Esophagus squamous epithelium (tissue), 5 donors: ENCODE measurements at places on chromosomes 5 and 9. TPM values are rescaled to one million over a fixed set of nuclear protein-coding genes. Genes with fewer than 3 reads are reported as not detected.

GRCh38 chr5:143755966-143756365 lies 56.0 kb upstream of the HMHB1 start:
- H3K27ac ChIP-seq = no peak overlapping the region
- H3K27me3 ChIP-seq = no peaks in the 10 kb centered on the region
- no peaks in the 10 kb centered on the region for H3K4me1 ChIP-seq
- no peak for DNase-seq
- H3K4me3 ChIP-seq = no peak overlapping the region
- no peaks in the 10 kb centered on the region for H3K36me3 ChIP-seq

- H3K27ac ChIP-seq = peak overlapping the region; percentile 19
- H3K36me3 ChIP-seq = no peaks in the 10 kb centered on the region
- no peak for DNase-seq
- H3K27me3 ChIP-seq = no peaks in the 10 kb centered on the region
These were observed 52.2 kb upstream of the ANGPTL2 start for GRCh38 chr9:127174386-127175318.

GRCh38 chr5:1959725-1960581 lies 77.2 kb upstream of the IRX4 start:
- no peak overlapping the region for H3K4me3 ChIP-seq
- H3K27ac ChIP-seq = no peak overlapping the region
- H3K4me1 ChIP-seq = peaks cover 29% of the 10 kb centered on the region

DNA sequence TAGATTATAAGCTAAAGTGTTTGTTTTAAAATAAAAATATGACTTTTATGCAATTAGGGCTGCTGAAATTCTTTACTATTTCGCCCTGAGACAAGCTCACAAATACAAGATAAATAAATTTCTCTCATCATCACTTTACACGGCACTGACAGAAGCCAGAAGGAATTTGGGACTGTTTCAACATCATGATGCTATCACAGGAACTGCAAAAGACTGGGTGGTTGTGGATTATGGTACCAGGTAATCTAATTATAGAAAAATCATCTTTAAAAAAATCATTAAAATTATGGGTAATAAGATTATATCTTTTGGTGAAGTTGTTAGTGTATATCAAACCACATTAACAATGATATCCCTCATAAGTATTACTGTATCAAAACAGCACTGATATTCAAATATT lies 95.0 kb downstream of the MAN2A1 start:
- H3K36me3 ChIP-seq = no peaks in the 10 kb centered on the region
- H3K27me3 ChIP-seq = no peaks in the 10 kb centered on the region
- DNase-seq = no peak
- H3K4me1 ChIP-seq = no peaks in the 10 kb centered on the region
- H3K4me3 ChIP-seq = no peak overlapping the region

DNA sequence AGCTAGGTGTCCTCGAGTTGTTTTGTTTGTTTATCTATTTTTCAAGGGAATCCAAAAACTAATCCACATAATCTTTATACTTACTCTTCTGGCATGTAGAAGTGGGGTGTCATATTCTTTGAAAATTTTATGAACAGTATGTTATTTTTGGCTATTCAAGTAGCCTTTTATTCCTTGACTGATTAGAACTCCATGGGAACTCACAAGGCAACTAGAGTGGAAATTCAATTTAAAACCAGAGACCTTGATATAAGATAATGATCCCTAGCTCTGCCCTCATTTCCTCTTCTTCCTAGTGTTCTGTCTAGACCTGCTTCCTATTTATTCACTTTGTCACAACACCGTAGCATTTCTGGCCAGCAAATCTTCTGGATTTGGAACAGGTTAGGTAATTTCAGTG lies 1123.7 kb upstream of the C9orf72 start:
- no peaks in the 10 kb centered on the region for H3K4me1 ChIP-seq
- H3K27ac ChIP-seq = no peak overlapping the region
- no peak overlapping the region for H3K4me3 ChIP-seq
- no peaks in the 10 kb centered on the region for H3K36me3 ChIP-seq
- H3K27me3 ChIP-seq = no peaks in the 10 kb centered on the region

- H3K27me3 ChIP-seq = no peaks in the 10 kb centered on the region
- H3K4me3 ChIP-seq = no peak overlapping the region
- no peaks in the 10 kb centered on the region for H3K36me3 ChIP-seq
- no peak overlapping the region for H3K27ac ChIP-seq
- H3K4me1 ChIP-seq = peaks cover 38% of the 10 kb centered on the region
These were observed 6.6 kb downstream of the MYMK start for GRCh38 chr9:133518200-133518599.

GRCh38 chr5:78341440-78341839 lies 19.0 kb upstream of the SCAMP1 start:
- H3K4me3 ChIP-seq = no peak overlapping the region
- no peak overlapping the region for H3K27ac ChIP-seq
- no peaks in the 10 kb centered on the region for H3K27me3 ChIP-seq

GRCh38 chr5:78903861-78904260 lies 81.2 kb downstream of the ARSB start:
- no peak overlapping the region for H3K27ac ChIP-seq
- H3K4me1 ChIP-seq = peaks cover 5% of the 10 kb centered on the region
- H3K4me3 ChIP-seq = no peak overlapping the region
- H3K36me3 ChIP-seq = no peaks in the 10 kb centered on the region
- no peaks in the 10 kb centered on the region for H3K27me3 ChIP-seq

- H3K27me3 ChIP-seq = no peaks in the 10 kb centered on the region
- H3K4me3 ChIP-seq = no peak overlapping the region
- no peaks in the 10 kb centered on the region for H3K4me1 ChIP-seq
- H3K36me3 ChIP-seq = peaks cover 3% of the 10 kb centered on the region
These were observed 104.3 kb downstream of the SEMA5A start for GRCh38 chr5:9441610-9442009.

TPM2 gene
- 1,148 TPM for total RNA-seq
